Activated CD8-positive, alpha-beta memory T cell treated with anti-CD3 and anti-CD28 coated beads for 48 hours (primary cell): ENCODE measurements at places on chromosomes 5 and 9.

GRCh38 chr5:34511915-34512314 is 144.2 kb upstream of the RAI14 start:
- DNase-seq = no peak

GRCh38 chr5:173736374-173736773 is 119.9 kb upstream of the BOD1 start:
- no peak for DNase-seq

DNA sequence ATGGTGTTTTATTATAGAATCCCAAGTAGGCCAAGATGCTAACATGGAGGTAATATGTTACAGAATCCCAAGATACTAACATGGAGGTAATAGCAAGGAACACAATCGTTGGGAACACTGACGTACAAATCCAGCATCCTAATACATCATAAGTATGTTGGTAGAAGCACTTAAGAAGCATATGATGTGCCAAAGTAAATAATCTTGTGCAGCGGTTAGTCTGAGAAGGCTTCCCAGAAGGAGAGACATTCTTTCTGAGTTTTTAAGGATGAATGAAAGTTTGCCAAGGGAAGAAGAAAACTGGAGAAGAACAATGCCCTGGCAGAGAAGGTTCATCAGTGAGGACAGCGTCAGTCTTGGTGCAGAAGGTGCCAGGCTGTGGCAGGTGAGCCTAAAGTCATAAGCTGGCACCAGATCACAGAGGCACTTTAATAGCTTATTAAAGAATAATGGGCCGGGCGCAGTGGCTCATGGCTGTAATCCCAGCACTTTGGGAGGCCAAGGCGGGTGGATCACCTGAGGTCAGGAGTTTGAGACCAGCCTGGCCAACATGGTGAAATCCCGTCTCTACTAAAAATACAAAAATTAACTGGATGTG is 294.5 kb upstream of the PIK3R1 start:
- DNase-seq = no peak

- no peak for DNase-seq
These were observed 69.5 kb downstream of the EHMT1 start for GRCh38 chr9:137688261-137688660.

- DNase-seq = no peak
These were observed 52.2 kb upstream of the GRAMD2B start for GRCh38 chr5:126370796-126371718.

GRCh38 chr5:79689541-79690466 is at the start of gene CMYA5:
Gene CMYA5, plus strand, starts transcription at chr5:79689836. Its CDS starts 72 bp downstream, at chr5:79689908.
- no peak for DNase-seq

DNA sequence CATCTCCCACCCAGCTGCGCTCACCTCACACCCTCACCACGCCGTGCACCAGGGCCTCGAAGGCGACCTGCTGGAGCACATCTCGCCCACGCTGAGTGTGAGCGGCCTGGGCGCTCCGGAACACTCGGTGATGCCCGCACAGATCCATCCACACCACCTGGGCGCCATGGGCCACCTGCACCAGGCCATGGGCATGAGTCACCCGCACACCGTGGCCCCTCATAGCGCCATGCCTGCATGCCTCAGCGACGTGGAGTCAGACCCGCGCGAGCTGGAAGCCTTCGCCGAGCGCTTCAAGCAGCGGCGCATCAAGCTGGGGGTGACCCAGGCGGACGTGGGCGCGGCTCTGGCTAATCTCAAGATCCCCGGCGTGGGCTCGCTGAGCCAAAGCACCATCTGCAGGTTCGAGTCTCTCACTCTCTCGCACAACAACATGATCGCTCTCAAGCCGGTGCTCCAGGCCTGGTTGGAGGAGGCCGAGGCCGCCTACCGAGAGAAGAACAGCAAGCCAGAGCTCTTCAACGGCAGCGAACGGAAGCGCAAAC is 1.1 kb downstream of the POU4F3 start:
- DNase-seq = no peak

DNA sequence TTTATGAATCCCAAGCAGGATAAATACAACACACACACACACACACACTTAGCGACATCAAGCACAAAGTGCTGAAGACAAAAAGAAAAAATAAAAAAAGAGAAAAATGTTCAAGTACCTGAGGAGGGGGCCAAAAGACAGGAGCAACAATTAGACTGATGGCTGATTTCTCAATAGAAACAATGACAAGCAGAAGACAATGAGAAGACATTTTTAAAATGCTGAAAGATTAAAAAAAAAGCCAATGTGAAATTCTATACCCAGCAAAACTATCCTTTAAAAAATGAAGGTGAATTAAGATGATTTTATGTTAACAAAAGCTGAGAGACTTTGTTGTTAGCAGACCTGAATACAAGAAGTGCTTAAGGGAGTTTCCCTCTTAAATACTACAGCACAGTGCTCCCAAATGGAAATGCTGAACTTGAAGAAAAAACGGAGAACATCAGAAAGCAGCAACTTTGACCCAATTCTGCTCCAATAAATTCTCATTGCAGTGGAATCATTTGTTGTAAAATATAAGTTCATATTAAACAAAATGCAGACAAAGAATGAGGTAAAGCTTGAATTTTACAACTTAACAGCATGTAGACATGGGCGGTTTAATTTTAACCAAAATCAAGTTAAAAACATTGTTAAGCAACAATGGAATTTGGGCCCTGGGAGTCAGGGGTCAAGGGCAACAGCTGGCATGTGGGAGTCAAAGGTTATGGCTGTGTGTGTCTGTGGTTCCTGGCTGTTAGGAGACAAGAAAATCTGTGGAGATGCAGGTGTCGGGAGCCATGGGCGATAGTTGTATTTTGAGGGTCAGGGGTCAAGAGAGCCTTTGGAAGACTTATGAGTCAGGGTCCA is 776 bp upstream of the RANBP17 start:
- no peak for DNase-seq

GRCh38 chr9:110066929-110067716 is 140.8 kb downstream of the C9orf152 start:
- no peak for DNase-seq

DNA sequence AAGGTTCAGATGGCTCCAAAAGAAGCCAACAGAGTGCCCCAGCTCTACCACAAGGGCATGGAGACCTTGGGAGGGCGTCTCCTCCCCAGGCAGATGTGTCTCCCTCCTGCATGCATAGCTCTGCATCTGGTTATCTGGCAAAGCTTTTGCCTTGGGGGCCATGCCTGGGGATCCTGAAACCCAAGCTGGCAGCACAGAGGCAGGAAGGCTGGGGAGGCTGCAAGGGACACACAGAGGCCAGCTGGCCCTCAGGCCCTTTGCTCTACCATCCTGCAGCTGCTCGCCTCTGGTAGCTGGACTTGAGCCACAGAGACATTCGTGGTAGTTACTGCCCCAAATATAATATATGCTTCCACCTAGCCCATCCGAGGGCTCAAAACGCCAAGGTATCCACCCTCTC is 3.9 kb downstream of the SEPTIN8 start:
- no peak for DNase-seq

- no peak for DNase-seq
These were observed 180.2 kb downstream of the RASEF start for GRCh38 chr9:82882748-82883147.

DNA sequence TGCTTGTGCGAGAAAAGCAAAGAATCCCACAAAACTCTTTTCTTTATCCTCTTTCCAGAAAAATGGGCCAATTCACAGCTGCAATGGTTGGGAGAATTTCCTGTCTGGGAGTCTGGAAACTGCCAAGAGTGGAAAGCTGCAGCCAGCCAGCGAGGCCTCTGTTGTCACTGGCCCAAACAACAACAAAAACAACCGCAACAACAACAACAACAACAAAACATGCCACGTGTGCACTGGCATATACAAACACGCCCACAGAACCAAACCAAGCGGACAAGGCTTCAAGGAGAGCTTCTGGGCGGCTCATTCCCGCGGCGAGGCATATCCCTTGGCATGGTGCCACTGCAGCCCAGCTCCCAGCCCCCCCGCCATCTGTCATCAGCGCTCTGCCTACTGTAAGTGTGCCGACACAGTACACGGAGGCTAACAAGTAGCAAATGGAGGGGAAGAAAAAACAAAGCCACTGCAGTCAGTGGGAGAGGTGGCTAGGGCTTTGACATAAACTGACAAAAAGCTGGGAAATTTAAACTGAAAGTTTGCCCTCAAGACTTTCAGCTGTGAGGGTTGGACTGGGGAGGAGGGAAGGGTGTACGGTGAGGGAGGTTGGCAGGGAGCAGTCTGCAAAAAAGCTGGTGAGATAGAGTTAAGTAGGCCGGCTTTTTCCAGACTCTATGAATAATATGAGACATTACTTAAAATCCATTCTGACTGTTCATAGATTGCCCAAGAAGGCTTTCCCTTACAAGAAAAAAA is 165.0 kb upstream of the ZNF462 start:
- no peak for DNase-seq

DNA sequence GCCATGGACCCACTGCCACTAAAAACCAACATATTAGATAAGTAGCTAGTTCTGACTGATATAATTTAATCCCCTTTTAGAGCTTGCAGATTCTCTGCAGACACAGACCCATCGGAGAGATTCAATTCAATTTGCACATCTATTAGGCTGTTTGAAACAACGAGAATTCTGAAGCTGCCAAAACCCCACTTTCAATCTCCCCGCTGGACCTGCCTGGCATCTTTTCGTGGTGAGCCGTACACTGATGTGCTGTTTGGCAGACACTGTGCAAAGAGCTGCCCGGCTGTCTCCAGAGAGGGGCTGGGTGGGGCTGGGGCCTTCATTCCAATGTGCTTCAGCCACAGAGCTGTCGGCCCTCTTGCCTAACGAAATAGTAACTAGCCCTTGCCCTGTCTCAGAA is 42.1 kb upstream of the FAM240B start:
- DNase-seq = no peak

DNA sequence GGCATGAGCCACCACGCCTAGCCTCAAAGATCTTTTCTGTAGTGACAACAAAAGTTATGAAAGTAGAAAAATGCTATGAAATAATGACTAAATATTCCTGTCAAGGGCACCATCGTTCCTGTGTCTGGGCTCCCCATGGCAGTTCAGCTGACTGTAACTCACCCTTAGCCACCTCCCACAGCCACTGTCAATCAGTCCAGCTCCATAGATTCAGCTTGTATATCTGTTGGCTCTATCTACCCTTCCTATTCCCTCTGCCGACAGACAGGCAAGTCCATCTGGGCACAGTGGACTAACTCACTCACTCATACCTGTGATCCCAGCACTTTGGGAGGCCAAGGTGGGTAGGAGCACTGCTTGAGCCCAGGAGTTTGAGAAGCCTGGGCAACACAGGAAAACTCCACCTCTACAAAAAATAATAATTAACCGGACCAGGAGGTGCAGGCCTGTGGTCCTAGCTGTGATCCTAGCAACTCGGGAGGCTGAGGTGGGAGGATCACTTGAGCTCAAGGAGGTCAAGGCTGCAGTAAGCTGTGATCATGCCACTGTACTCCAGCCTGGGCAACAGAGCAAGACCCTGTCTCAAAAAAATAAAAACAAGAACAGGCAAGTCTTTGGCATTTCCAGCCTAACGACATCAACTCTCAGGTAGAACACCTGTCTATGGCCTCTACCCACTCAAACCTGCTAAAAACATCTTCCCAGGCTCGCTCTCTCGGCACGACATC is 6.2 kb downstream of the CAMSAP1 start:
- no peak for DNase-seq

DNA sequence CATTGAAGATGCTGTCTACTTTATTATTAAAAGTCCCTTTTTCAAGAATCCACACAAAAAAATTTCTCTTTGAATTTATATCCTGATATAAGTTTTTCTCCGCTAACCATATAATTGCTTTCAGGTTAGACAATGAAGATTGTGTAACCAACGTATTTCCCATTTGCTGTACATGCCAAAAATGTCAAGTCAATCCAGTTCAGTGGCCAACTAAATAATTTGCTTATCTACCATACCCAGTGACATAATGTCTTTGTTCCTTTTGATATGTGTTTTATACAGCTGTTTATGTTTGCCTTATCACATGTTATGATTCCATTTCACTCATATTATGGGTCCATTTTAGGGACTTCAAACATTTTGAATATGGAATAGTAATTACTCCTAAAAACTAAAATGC is 349.9 kb downstream of the EFNA5 start:
- DNase-seq = no peak

GRCh38 chr5:158618256-158618655 is 481.5 kb downstream of the EBF1 start:
- no peak for DNase-seq

DNA sequence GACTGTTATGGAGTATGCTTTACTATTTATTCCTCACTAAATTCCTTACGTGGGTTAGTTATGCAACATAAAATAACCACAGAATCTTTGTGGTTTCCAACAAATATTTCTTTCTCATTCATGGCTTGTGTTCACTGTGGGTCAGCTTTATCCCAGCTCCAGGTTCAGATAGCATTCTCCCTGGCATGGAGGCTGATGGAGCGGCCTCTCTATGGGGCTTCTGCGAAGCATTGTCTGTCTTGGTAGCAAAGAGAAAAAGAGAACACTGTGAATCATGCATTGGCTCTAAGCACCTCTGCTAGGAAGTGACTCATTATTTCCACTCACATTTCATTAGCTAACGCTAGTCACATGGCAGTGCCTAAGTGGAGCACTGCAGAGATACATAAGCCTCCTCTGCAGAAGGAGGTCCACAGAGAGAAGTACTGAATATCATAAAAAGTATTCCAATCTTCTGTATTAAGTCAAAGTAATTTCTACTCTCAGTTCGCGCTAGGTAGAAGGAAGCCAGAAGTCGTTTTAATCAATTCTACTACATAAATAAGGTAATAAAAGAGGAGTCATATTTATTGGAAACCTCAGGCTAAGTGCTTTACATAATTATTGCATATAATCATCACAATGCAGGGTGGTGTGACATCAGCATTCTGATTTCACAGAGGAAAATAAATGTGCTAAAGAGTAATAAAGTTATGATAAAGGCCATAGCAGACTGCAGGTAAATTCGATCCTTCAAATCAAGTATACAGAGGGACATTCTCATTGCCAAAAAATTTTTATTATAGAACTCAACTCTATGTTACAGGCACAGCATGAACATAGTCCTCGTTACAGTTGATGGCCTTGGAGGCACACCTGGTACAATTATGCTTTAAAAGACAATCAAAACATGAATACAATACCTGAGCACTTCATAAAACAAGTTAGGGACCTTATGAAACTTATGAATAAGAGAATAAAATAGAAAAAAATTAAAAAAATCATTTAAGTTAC is 531.1 kb downstream of the CETN3 start:
- no peak for DNase-seq

DNA sequence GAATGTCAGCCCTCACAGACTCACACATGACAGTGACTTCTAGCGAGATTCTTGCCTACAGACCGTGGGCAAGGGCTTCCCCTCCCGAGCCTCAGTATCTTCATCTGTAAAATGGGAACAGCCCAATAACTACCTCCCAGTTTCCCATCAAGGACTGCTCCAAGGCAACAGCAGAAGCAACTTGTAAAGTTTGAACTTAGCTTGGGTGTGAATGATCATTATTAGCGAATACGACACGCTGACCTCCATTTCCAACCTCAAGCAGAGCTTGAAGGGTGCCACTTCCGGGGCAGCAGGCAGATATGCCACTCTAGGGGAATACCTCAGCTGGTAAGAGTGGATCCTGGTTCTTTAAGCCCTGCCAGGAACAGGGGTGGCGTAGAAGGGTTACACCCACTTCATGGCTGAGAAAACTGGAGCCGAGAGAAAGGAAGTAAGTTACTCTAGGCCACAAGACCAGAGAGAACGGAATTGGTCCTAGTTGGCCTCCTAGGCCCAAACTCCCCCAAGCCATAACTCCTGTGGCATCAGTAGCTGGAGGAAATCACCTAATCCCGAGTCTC is 2.0 kb downstream of the RNF44 start:
- no peak for DNase-seq
